ENCODE measurements at places on chromosomes 4 and X.

DNA sequence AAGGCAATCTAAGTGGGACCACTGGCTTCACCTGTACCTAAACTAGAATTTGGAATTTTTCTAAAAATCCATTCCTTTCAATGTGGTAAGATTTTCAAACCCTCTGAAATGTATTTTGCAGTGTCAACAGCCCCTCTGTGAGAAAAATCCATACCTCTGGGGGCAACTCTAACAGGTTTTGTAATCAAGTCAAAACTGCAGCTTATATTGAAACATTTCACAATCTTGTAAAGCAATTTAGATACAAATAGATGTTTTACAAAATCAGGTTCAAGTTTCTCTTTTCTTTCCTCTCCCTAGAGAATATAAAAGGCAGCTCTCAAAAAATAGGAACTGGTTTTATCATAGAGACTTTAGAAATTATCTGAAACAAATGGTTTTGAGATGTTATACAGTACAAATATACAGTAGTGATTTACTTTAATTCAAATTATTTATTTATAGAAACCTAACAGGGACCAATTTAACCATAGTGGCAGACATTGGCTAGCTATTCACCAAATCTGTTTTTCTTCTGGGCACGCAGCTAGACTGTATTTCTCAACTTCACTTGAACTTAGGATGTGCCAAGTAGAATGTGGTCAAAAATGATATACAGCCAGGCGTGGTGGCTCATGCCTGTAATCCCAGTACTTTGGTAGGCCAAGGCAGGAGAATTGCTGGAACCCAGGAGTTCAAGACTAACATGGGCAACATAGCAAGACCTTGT is 36.3 kb upstream of the SPINK2 start:
- DNase-seq, result no peak

GRCh38 chr4:158805635-158806471 is 37.0 kb downstream of the FNIP2 start:
- no peak for DNase-seq

DNA sequence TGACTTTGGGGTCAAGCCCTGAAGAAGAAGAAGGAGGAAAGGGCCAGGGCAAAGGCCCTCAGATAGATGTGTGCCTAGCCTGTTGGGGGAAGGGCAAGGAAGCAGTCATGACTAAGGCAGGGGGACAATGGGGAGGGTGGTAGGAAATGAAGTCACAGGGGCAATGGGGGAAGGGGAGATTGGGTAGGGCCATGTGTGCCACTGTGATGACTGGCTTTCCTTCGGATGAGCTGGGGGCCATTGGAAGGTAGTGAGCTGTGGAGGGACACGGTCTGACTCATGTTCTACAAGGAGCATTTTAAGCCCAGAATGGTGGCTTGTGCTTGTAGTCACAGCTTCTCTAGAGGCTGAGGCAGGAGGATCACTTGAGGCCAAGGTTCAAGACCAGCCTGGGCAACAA is 642.0 kb downstream of the MID1IP1 start:
- no peak for DNase-seq

- no peak for DNase-seq
Measured at GRCh38 chr4:36286481-36286871, 5.1 kb downstream of the DTHD1 start.

GRCh38 chr4:62208921-62209320 is 1008.8 kb downstream of the ADGRL3 start:
- no peak for DNase-seq

GRCh38 chr4:127503111-127503510 is 129.6 kb upstream of the INTU start:
- DNase-seq, result no peak

- DNase-seq, result no peak
Measured at GRCh38 chrX:96820935-96821334, 62.8 kb upstream of the RPA4 start.

GRCh38 chr4:108193886-108194672 is 25.3 kb upstream of the LEF1 start:
- no peak for DNase-seq

DNA sequence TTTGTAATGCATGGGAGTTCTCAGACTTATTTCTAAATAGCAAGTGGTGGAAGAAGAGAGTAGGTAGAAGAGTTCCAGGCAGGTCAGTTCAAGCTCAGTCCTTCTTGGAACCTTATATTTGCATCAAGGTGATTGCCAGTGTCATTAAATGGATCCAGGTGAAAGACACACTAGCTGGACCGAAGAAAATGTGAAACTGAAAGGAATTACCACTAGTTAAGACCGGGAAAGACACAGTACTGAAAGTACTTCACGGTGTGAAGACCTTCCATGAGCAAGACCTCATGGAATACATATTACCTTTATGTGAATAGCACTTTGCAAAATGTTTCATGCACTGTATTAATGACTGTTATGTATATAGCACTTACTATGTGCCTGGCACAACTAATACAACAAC is 19.1 kb downstream of the TMEM150C start:
- no peak for DNase-seq

GRCh38 chr4:94711635-94712034 is 46.1 kb upstream of the BMPR1B start:
- DNase-seq, result no peak

- DNase-seq, result no peak
Measured at GRCh38 chr4:76003035-76003434, 4.3 kb downstream of the CXCL9 start.

- DNase-seq, result no peak
Measured at GRCh38 chrX:136975684-136976470, 57.9 kb downstream of the GPR101 start.

GRCh38 chr4:75745161-75745560 is 20.8 kb downstream of the USO1 start:
- no peak for DNase-seq

GRCh38 chr4:7285244-7286094 is 93.1 kb downstream of the SORCS2 start:
- DNase-seq, result peak; percentile 34

DNA sequence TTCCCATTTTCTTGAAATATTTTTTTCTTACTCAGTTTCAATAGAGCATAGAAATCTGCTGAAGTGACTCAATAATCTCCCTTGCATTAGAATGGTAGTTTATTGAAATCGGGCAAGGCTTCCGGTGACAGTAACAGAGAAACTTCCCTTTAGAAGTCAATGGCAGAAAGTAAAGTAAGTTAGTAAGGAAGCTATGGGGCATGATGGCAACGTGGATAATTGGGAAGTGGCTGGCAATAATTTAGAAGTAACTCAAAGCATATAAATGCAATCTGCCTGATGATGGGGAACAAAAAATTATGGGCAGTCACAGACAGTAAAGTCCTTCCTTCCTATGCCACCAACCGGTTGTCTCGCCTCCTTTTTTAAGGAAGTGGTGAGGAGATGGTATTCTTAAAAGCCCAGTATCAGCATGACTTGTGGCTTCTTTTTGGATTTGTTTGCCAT is 7.6 kb downstream of the CYBB start:
- DNase-seq, result no peak

GRCh38 chr4:9769321-9769720 is 12.1 kb upstream of the DRD5 start:
- DNase-seq, result no peak

GRCh38 chr4:182325397-182325796 is 82.2 kb downstream of the TENM3 start:
- DNase-seq, result no peak

DNA sequence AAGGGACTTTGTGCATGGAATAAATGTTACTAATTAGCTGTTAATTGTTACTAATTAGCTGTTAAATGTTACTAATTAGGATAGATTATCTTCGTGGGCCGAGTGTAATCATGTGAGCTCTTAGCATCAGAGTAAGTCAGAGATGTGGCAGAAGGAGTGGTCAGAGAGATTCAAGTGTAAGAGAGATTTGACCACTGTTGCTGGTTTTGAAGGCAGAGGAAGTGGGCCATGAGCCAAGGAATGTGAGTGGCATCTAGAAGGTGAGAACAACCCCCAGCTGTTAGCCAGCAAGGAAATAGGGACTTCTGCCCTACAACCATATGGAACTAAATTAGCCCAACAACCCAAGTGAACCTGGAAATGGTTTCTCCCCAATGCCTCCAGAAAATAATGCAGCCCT is 28.2 kb downstream of the ODAPH start:
- DNase-seq, result no peak

- no peak for DNase-seq
Measured at GRCh38 chr4:55820279-55820678, 689 bp downstream of the EXOC1L start.

DNA sequence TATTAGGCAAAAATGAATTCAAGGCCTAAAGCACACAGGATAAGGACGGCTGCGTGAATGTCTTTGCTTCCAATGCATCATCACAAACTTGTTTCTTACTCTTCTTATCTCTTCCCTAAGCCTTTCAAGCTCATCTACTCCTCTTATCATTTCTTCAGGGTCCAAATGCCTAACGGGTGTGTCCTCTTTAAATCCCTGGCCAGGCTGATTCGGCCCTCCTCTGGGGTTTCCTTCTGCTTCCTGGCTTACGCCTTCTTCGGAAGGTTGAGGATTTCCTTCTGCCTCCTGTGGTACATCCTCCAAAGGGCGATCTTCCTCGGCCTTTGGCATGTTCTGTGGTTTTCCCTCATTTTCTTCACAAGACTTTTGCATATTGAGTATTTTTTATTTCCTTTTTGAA is 1.3 kb downstream of the TCEAL8 start:
- DNase-seq, result no peak

DNA sequence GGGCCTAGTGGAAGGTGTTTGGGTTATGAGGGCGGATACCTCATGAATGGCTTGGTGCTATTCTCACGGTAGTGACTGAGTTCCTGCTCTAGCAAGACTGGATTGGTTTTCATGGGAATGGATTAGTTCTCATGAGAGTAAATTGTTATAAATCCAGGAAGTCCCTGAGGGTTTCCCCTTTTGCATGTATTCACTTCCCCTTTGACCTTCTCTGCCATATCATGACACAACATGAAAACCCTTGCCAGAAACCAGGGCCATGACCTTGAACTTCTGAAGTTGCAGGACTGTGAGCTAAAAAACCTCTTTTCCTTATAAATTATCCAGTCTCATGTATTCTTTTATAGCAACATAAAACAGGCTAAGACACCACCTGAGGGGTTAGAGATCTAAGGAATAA is 529.7 kb upstream of the RPS6KA3 start:
- DNase-seq, result no peak

DNA sequence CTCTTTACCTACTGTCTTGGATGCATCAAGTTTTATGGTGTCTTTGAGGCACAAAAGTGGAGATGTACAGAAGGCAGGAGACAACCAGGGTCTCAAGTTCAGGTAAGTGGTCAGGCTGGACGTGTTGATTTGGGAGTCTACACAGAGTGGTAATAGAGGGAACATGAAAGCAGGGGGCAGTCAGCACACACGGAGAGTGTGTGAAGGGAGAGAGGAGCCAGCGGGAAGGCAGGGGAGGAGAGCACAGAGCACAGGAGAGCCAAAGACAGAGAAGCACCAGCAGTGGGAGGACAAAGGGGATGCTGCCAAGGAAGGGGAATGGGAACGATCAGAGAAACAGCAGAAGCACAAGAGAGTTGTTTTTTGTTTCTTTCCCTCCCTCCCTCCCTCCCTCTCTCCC is 32.9 kb downstream of the TMEM150C start:
- no peak for DNase-seq

GRCh38 chrX:66046612-66047235 is 6.8 kb upstream of the VSIG4 start:
- no peak for DNase-seq
